ENCODE measurements at places on chromosomes 1 and 21.

GRCh38 chr1:161779393-161779792, 13.3 kb downstream of the ATF6 start:
- DNase-seq = no peak

- no peak for DNase-seq
Measured at GRCh38 chr1:204616641-204617040, 68.9 kb downstream of the LRRN2 start.

- peak; percentile 89 for DNase-seq
Measured at GRCh38 chr1:153649863-153650235, 8.7 kb upstream of the SNAPIN start.

DNA sequence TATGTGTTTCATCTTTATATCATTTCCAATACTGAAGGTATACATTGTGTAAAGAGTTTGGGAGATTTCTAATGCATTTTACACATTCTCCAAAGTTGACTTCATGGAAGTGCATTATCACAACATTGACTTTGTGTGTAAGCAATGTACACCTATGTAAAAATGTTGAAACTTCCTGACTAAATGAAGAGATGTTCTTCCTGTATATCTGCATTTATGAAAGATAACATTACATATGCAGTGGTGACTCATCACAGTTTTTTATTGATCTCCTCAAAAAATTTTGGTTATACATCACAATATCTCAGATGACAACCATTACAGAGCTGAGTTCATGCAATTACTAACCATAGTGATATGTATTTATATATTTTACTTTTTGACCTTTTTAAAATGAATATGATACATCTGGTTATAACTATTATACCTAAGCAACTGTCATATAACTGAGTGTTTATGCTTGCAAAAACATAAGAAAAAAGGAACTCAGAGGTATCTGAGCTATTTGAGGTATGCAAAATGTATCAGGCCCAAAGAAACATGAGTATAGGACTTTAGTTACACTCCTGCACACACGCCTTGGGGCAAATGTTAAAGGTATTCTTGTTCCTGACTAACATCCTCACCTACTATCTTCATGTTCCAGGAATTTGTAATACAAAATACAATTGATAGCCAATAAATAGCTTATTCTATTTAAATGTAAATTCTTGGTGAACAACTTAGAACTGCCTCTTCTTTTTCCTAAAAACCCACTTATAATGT, 88.2 kb upstream of the OLFM3 start:
- DNase-seq = no peak

- no peak for DNase-seq
Measured at GRCh38 chr1:229114850-229115365, 156.0 kb upstream of the RAB4A start.

GRCh38 chr21:39012326-39013230, 170.7 kb downstream of the PSMG1 start:
- no peak for DNase-seq

DNA sequence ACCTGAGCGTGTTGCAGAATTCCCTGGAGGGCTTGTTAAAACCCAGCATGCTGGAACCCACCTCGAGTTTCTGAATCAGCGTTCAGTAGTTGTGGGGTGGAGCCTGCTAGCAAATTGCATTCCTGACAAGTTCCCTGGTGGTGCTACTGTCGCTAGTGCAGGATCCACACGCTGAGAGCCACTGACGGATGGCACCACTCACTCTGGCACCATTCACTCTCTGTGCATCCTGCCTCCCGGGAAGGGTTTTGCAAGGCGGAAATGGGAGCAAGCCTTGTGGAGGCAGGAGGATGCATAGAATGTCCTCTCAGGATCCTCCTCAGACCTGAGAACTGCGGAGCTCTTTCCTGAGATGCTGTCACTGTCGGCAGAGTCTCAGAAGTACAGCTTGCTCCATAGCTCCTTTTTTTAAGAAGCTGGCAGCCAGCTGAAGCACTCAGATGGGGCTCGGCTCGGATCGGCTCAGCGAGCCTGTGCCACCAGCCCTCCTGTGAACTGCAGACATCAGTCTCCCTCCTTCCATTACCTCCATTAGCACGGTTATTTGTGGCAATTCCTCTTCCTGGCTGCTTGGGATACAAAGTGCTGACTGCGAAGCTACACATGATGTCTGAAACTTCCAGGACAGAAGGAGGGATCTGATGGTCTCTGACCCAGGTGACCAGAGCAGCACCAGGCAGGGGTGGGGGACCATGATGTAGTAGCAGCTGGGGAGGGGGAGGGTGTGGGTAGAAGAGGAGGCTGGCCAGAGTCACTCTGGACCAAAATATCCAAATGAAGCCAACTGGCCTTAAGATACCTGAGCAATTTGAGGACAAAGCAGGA, 89.6 kb downstream of the C1orf94 start:
- DNase-seq = no peak

GRCh38 chr1:246971969-246972368, 35.9 kb downstream of the ZNF695 start:
- DNase-seq = no peak

DNA sequence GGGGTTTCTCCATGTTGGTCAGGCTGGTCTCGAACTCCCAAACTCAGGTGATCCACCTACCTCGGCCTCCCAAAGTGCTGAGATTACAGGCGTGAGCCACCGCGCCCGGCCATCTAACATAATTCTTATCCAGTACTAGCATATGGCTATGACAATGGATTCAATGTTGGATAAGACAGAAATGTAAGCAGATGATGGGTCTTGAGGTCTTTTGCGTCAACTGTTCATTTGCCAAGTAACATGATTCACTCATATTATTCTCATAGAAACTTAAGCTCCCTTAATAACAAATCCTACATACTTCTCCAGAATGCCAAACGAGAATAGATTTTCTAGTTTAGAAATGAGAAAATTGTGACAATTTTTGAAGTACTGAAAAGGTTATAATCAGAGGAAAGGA, 170.3 kb downstream of the RGS7 start:
- DNase-seq = no peak

DNA sequence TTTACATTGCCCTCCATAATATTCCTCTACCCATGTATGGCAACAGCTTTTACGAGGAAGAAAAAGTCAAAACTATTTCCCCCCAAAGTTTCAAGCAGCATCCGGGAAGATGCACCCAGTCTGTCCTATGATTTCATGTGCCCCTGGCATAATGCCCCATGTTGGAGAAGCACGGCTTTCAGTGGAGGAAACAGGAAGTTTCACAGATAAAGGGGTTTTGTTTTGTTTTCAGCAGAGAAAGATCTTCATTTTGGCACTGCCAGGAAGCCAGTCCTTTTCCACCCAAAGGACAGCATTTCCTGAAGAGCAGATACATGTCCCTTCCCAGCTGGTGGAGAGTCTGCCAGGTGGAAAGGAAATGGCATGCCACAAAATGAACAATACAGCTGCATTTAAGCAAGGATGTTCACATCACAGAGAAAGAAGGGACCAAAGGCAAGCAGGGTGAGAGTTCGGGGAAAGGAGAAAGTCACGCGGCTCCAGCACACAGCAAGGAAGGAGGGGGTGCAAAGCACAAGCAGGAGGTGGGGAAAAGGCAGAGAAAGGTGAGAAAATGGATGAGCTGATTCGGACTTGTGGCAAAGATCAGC, 95.3 kb upstream of the HIVEP3 start:
- DNase-seq = no peak

- no peak for DNase-seq
Measured at GRCh38 chr21:45580576-45581321, 38.5 kb upstream of the SLC19A1 start.

DNA sequence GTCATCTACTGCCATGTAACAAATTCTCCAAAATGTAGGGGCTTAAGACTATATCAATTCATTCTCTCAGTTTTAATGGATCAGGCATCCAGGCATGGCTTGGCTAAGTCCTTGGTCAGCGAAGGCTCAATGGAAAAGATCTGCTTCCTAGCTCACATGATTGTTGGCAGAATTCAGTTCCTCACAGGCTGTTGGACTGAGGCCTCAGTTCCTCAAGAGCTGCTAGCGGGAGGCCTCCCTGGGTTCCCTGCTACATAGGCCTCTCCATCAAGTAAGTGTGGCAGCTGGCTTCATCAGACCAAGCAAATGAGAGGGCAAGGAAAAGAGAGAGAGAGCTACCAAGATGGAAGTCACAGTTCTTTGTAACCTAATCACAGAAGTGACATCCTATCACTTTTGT, 19.6 kb upstream of the EYA3 start:
- DNase-seq = no peak

DNA sequence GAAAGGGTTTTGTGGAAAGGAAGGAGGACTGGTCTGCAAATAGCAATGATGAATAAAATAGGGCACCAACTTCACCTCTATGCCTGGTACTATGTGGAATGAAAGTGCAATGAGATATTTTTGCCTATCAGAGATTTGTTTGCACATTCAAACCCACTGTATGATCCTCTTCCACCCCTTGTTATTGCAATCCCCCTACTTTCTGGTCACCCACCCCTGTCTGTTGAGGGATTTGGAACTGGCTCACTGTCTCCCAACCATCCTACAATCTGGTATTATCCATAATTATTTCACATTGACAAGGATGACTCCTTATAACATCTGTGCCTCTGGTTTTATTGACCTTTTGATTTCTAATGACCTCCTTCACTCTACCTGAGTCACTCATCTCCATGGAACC, 42.4 kb downstream of the CD55 start:
- no peak for DNase-seq

- DNase-seq = peak; percentile 46
Measured at GRCh38 chr1:184755226-184756065, 788 bp upstream of the EDEM3 start.

DNA sequence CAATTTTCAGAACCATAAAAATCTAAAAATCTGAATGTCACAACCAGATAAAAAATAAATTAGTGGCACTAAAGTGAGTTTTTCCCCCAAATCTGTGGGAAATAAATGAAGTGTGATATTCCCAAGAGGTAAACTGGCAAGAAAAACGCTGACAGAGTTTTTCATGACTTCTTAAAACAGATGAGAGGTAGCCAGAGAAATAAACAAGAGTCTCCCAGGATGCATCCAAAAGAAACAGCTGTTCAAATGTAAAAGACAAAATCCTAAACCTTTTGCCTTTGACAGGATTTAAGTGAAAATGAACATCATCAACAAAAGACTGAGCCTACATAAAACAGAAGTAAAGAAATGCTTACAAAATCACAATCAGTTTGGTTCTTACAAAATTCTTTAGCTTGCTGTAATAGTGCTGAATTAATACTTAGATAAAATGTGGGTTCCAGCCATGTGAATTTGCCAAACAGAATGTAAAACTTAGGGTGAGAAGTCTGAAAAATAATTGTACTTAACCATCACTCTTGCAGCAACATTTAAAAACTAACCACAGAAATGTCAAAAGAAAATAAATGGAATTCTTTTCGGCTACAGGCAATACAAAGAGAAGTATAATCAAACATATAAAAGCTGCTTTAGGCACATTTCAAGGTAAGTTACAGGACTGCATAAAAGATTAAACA, 133.6 kb downstream of the EIF4G3 start:
- no peak for DNase-seq

GRCh38 chr1:224298346-224299330, 31.3 kb downstream of the NVL start:
- no peak for DNase-seq

GRCh38 chr21:25571726-25572121, 35.6 kb downstream of the MRPL39 start:
- no peak for DNase-seq

DNA sequence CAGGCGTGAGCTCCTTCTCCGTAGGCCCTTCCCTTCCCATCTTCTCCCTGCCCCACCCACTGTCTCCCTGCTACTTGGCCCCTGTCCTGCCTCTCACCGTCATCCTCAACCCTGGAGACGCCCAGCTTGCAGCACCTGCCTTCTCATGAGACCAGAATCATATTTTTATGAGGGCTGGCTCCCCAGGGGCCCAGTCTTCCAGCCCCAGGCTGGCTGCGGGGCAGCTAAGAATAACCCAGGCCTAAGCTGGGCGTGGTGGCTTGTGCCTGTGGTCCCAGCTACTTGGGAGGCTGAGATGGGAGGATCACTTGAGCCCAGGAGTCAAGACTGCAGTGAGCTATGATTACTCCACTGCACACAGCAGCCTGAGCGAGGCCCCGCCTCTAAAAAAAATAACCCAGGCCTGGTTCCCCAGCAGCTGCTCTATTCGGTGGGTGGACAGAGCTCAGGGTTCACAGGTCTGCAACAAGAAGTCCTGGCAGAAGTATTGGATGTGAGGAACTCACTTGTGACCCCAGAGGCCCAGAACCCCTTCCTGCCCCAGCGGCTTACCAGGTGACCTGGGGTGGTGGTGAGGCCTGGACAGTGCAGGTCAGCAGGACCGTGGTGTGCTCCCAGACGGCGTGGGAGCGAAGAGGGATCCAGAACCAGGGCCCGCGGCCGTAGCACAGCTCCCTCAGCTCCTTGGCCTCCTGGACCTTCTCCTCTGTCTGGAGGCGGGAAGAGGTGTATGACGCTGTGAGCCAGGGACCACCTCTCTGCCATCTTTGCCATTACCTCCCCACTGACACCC, 6.4 kb downstream of the MYOM3 start:
- no peak for DNase-seq

- DNase-seq = no peak
Measured at GRCh38 chr1:165355139-165355976, 1.2 kb downstream of the LMX1A start.

- DNase-seq = no peak
Measured at GRCh38 chr1:69920426-69920825, 285.0 kb downstream of the LRRC40 start.

- no peak for DNase-seq
Measured at GRCh38 chr1:7079637-7080036, 294.4 kb downstream of the CAMTA1 start.

- DNase-seq = no peak
Measured at GRCh38 chr1:184553845-184554244, 167.0 kb downstream of the C1orf21 start.

DNA sequence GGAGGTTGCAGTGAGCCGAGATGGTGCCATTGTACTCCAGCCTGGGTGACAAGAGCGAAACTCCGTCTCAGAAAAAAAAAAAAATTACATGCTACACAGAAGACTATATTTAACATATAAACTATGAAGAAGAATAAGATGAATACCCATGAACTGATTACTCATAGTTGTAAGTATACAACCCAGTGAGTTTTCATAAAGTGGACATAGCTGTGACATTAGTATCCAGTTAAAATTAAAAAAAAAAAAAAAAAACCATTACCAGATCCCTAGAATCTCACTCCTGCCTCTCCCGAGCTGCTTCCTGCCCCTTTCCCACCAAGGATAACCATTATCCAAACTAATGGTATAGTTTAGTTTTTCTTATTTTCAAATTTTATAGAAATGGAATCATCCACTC, 37.4 kb downstream of the UBE4B start:
- no peak for DNase-seq

GRCh38 chr1:159009704-159010361, at the start of gene IFI16:
Gene IFI16 (plus strand): TSS chr1:159009907. CDS start chr1:159014681, 4,774 bp downstream.
- DNase-seq = no peak

GRCh38 chr1:193311226-193311948, 125.0 kb upstream of the B3GALT2 start:
- DNase-seq = peak; percentile 81

GRCh38 chr1:110829955-110830553, 42.9 kb upstream of the CD53 start:
- peak; percentile 55 for DNase-seq

- no peak for DNase-seq
Measured at GRCh38 chr1:156500543-156500792, at the start of gene MEF2D. Gene MEF2D (minus strand): TSS chr1:156500775. CDS start chr1:156483292, 17,483 bp downstream.
